Stimulated activated CD8-positive, alpha-beta memory T cell treated with anti-CD3 and anti-CD28 coated beads, Interleukin-4, amount 100 ng/mL, for 1 hour (primary cell): ENCODE measurements at places on chromosomes 16 and 17.

GRCh38 chr16:53449816-53450517 is 15.7 kb downstream of the RBL2 start:
- DNase-seq, result no peak

DNA sequence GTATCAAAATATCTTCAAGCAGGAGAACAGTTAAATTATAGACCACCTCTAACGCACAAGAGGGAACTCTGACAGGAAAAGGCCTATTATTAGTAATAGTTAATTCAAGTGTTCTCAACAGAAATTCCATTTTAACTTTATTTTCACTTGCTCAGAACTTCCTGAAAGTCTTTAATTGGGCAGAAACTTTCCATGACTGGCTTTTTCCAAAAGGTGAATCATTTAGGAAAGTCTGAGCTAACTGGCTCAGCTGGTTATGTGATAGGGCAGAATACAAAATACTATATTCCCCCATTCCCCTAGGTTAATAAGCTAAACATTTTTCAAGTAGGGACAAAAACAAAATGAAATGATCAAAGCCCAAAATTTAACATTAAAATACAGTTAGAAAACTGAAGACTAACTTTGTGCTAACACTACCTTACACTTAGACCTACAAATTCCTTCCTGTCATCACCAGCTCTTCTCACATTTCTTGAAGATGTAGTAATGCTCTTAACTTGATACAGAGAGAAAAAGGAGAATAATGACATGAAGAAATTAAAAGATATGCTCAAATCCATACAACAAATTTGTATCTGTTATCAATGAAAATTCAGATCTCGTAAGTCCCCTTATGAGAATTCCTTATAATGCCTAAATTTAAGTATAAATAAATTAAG is 31.0 kb downstream of the CFDP1 start:
- no peak for DNase-seq

DNA sequence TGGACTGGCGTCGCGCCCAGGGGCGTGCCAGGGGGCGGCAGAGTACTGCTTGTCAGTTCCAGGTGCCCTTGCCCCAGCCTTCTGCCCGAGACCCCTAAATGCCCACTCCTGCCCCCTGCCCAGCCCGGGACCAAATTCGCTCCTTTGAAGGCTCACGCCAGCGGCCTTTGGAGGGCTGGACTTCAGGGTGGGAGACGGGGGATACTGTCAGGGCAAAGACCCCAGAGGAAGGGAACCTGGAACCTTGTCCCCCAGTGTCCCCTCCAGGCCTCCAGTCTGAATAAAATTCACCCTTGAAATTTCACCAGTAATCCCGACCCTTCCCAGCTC is 737 bp downstream of the OTOP3 start:
- DNase-seq, result no peak

DNA sequence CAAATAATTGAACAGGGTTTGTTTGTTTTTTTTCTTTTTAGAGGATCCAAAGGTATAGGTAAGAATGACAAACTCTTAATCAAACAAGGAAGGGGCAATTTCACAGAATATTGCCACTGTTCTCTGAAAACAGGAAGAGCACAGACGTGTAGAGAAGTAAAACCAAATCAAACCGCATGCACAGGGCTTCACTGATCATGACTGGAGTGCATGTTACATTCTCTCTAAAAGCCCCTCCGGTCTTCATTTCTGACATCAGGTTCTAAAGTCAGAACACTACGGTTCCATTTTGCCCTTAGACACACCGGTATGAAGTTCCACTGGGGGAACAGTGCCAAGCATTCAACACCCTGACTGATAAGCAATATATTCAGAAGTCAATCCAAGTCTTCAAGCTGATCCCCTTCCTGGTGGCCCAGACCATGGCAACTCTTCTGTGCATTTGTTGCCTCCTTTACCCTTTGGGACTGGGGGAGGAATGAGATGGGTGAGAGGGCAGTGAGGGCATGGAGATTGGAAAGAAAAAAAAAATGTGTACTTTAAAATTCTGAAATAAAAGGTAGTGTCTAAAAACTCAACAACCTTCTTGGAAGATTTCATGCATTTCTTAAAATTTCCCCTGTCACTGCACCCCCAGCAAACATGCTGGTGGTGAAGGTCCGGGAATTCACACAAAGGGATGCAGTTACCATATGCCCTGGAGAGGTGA is 1.4 kb downstream of the MMD start:
- DNase-seq, result no peak

DNA sequence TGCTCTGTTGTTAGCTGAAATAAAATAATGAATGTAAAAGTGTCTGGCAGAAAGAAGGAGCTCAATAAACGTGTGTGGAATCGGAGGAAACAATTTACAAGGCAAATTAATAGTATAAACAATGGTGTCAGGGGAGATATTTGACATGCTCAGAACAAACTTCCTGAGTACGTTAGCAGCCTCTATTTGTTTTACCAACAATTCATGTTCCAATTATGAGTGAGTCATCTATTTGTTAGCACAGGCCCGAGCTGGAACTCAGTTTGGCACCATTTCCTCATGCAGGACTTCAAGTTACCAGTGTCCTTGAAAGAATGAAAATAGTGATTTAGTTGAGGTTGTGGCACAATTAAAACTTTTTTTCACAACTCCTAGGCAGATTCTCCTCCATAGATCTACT is 9.1 kb downstream of the ASIC2 start:
- no peak for DNase-seq

GRCh38 chr16:27169511-27170071 is 33.7 kb upstream of the KDM8 start:
- peak; percentile 65 for DNase-seq

- no peak for DNase-seq
Measured at GRCh38 chr16:66904846-66905632, 13.6 kb downstream of the CDH16 start.

- peak; percentile 60 for DNase-seq
Measured at GRCh38 chr17:43170140-43170765, 761 bp upstream of the NBR1 start.

- DNase-seq, result no peak
Measured at GRCh38 chr16:84068041-84068440, 25.4 kb upstream of the SLC38A8 start.

DNA sequence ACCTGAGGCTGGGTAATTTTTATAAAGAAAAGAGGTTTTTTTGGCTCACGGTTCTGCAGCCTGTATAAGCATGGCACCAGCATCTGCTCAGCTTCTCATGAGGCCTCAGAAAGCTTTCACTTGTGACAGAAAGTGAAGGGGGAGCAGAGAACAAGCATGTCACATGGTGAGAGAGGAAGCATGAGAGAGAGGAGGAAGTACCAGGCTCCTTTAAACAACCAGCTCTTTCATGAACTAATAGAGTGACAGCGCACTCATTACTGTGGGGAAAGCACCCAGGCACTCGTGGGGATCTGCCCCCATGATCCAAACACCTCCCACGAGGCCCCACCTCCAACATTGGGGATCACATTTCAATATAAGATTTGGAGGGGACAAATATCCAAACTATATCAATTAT is 86.8 kb downstream of the USP32 start:
- no peak for DNase-seq

GRCh38 chr17:44887971-44888954 is 11.0 kb downstream of the EFTUD2 start:
- DNase-seq, result no peak

DNA sequence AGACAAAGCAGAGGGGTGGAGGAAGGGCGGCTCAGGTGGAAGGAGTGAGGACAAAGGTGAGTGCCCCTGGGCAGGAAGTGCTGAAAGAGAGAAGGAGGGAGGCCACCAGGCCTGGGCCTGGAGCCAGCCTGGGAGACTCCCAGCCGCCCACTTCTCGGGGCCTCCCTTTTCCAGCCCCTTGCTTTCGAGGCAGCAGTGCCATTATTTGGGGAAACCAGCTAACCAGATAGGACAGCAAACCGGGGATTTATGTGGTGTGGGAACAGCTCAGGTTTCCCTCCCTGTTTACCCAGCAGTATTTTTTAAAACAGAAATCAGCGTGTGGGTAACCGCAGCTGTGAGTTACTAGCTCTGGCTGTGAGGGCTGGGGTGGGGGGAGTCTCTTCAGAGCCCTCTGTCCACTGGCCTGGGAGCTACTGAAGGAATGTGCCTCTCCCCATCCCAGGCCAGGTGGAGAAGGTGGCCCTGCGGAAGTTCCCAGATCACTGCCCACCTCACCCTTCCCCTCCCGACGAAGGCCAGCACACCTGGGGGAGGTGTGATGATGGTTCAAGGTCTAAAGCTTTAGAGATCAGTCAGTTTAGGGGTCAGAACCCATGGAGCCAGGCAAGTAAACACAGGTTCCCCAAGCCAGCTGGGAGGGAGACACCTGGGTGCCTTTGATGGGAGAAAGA is 8.4 kb upstream of the MEOX1 start:
- DNase-seq, result no peak

- no peak for DNase-seq
Measured at GRCh38 chr17:17424552-17424951, 52.2 kb upstream of the MED9 start.

GRCh38 chr17:8190506-8190905 is 526 bp upstream of the BORCS6 start:
- no peak for DNase-seq

- DNase-seq, result peak; percentile 50
Measured at GRCh38 chr17:78176548-78177025, 8.2 kb downstream of the SYNGR2 start.

- DNase-seq, result no peak
Measured at GRCh38 chr17:72976971-72977770, 115.3 kb downstream of the SLC39A11 start.

DNA sequence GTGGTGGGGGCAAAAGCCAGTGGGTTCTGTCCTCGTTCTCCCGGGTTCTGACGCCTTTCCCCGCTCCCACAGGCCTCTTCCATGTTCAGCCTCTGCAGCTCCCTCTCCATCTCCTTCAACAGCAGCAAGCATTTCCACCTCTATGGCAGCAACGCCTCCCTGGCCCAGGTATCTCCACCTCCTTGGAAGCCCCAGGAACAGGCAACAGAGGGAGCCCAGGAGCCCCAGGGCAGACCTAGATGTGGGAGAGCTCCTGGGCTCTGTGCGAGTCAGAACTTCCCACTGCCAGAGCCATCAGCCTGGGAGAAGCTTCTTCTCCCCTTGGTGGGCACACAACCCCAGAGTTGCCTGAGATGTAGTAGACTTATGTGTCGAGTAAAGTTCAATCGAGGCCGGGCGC is 7.8 kb downstream of the ZNF768 start:
- DNase-seq, result no peak

DNA sequence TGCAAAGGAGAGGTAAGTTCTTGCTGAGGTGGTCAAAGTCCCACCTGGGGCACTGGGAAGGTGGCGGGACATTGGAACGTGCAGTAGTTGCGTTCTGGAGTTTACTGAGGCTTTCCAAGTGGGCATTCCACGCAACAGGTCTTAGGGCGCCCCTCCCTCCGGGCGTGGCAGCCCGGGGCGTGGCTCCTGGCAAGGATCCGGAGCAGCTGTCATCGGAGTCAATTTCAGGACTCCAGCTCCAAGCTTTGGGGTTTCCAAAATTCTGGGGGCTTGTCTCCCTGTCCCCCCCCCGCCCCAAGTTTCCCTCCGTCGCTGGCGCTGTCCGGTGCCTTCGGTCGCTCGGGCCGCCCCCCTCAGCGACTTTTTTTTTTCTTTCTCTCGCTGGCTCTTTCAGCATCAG is 43.1 kb upstream of the AMZ2 start:
- DNase-seq, result no peak

- no peak for DNase-seq
Measured at GRCh38 chr16:9908613-9909012, 273.6 kb downstream of the GRIN2A start.

DNA sequence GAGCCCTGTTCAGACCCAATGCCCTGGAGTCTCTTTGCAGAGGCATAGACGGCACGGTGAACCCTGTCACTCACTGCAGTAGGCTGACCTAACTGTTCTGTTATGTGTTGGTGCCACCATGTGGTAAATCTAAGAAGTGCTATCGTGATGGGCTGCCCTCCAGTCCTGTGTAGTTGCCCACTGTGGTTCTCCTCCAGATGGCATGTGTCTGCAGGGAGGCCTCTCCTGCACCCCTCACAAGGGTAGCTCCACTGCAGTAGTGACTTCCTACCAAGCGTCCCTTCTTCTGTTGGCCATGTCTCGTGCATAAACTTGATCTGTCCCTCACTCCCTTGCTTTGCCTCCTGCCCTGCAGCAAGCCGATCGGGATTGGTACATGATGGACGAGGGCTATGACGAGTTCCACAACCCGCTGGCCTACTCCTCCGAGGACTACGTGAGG is 5.8 kb downstream of the DHX38 start:
- DNase-seq, result no peak

- DNase-seq, result no peak
Measured at GRCh38 chr17:44362459-44362948, 1.1 kb downstream of the FAM171A2 start.

GRCh38 chr17:79628861-79629547 is 18.2 kb upstream of the RBFOX3 start:
- DNase-seq, result no peak

DNA sequence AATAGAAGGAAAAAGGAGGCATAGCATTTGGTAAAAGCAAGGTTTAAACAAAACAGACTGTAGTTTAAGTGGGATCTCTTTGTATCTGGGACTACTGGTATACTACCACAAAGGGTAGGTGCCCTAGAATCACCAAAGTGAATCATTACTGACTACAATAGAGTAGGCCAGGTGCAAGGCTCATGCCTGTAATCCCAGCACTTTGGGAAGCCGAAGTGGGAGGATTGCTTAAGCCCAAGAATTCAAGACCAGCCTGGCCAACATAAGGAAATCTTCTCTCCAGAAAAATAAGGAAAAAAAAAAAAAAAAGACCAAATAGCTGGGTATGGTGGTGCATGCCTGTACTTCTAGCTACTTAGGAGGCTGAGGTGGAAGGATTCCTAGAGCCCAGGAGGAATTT is 60.8 kb upstream of the CORO6 start:
- no peak for DNase-seq

DNA sequence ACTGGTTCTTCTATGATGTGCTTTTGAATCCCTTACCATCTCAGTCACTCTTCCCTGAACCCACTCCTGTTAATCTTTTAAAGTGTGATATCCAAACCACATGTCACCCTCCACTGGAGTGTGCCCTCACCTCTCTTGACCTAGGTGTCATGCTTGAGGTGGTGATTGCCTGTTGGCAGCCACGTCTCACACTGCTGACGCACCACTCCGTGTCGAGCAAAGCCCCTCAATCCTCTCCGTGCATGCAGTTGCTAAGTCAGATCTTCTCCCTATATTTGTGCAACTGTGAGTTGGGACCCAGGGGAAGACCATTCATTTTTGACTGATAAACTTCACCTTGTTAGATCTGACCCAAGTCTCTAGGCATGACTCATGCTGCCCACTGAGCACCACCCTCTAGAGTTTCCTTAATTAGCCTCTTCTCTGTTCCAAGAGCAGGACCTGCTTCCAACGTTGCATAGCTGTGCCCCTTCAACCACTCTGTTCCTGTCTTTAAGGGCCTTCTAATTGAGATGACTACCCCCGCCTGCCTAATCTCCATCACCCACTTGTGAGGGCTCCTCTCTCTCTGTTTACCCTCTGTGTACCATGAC is 2.7 kb downstream of the MYH13 start:
- DNase-seq, result no peak

DNA sequence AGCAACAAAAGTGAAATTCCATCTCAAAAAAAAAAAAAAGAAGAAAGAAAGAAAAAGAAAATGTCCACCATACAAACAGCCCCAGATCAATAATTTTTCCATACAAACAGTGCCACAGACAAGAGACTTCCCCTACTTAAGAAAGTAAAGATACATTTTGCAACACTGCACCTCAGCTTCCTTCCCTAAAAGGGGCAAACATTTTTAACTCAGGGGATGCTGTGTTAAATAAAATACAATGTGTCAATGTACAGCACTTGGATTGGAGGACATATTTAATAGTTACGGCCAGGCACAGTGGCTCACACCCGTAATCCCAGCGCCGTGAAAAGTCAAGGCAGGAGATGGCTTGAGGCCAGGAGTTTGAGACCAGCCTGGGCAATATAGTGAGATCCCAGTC is 22.3 kb downstream of the MYH11 start:
- DNase-seq, result no peak
